NCI-H1930 (cell line): ENCODE measurements at places on chromosomes 13 and 19.

- no peak for DNase-seq
Measured at GRCh38 chr13:98595134-98595533, 18.2 kb upstream of the STK24 start.

GRCh38 chr13:95226932-95227695, 74.1 kb downstream of the ABCC4 start:
- DNase-seq = no peak

- DNase-seq = no peak
Measured at GRCh38 chr13:85074543-85075313, 724.5 kb downstream of the SLITRK6 start.

DNA sequence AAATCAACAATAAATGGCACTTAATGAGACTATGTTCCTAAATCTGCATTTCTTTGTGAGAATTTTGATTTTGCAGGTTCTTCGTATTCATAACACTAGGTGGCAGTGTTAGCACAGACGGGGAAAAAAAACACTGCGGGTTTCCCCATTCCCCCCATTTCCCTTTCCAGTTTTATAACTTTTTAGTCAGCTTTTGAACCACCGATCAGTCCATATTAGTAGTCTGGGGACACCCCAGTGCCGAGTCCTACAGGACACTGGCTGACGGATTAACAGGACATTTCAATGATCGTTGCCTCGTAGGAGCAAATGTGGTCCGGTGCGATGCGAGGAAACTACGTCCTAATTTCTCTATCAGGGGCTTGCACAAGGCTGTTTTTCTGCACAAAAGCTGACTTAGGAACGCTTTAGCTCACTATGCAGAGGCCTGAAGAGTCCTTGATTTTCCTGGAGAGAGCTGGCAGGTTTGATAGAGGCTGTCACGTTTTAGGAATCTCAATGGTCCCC, 234.3 kb downstream of the LMO7 start:
- DNase-seq = no peak

GRCh38 chr13:113629866-113630265, 28.1 kb downstream of the ATP4B start:
- DNase-seq = no peak

GRCh38 chr13:44573790-44574465, 2.2 kb downstream of the TSC22D1 start:
- no peak for DNase-seq

DNA sequence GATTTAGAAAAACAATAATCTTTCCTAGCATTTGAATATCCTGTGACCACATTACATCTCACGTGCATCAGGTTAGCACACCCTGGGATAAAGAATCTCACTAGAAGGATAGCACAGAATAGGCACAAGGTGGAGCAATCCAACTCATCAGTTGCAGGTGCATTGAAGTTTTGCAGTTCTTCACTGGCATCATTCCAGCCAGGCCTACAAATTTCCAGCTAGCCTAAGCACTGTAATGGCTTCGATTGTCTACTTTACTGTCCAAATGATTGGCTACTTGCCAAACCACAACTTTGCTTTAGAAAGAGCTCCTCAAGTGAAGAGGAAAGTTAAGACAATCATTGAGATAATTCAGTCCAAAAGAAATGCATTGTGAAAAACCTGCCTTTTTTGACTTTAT, 89.5 kb downstream of the SPRY2 start:
- no peak for DNase-seq

GRCh38 chr19:40614622-40615411, 13.6 kb downstream of the LTBP4 start:
- peak; percentile 40 for DNase-seq

GRCh38 chr19:51815043-51815442, 20.1 kb downstream of the FPR3 start:
- no peak for DNase-seq

DNA sequence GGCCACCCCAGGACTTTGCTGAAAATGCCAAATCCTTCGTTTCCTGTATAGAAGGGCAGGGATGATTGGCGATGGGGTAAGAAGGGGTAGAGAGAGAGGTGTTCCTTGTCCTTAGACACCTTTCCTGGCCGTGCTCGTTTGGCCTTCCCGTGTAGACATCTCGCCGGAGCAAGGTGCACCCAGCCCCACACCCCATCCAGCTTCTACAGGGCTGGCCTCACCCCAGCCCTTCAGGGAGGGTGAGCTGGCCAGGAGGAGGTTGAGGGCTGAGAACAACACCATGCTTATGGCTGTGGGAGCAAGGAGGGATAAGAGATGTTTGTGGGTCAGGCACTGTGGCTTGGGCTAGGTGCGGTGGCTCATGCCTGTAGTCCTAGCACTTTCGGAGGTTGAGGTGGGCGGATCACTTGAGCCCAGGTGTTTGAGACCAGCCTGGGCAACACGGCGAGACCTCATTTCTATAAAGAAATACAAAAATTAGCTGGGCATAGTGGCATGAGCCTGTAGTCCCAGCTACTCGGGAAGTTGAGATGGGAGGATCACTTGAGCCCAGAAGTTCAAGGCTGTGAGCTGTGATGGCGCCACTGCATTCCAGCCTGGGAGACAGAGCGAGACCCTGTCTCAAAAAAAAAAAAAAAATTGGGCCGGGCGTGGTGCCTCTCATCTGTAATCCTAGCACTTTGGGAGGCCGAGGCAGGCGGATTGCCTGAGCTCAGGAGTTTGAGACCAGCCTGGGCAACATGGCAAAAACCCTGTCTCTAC, 15.5 kb downstream of the SMARCA4 start:
- DNase-seq = no peak

DNA sequence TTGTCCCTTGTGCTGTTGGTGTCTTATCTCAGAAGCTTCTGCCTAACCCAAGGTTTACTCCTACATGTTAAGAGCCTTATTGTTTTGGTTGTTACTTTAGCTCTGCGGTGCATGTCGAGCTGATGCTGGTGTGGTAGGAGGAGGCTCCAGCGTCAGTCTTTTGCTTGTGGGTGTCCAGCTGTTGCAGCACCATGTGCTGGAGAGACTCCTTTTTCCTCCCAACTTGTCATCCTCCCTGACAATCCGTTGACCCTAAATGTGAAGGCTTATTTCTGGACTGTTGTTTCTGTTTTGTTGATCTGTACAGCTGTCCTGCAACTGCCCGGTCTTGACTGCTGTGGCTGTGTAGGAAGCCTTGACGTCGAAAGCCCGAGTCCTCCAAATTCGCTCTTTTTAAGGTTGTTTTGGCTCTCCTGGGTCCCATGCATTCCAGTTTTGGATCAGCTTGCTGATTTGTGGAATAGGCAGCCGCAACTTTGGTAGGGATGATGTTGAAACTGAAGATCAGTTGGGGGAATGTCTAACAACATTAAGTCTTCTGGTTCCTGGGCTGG, 15.3 kb downstream of the NAXD start:
- no peak for DNase-seq

DNA sequence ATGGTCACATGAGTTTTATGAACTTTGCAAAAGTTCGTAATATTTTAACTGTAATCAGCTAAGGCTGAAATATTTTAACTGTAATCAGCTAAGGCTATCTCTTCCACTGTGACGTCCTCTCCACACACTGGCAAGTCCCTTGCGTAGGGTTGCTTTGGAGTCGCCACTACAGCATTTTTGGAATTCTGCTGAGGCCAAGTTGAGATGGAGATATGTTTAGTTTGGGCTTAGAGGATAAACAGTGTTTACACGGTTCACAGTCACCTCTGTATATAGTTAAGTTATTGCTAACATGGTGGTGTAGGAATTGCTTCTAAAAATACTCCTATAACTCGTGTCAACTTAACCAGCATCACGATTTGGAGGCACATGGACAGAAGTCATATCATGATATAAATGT, 143.6 kb upstream of the SERP2 start:
- DNase-seq = no peak

GRCh38 chr19:30540761-30541160, 168.6 kb downstream of the ZNF536 start:
- DNase-seq = no peak

GRCh38 chr13:26061947-26062346, 10.1 kb upstream of the SHISA2 start:
- DNase-seq = no peak

- no peak for DNase-seq
Measured at GRCh38 chr19:13965926-13966683, 13.8 kb downstream of the DCAF15 start.

- DNase-seq = no peak
Measured at GRCh38 chr13:34465423-34465922, 476.6 kb upstream of the NBEA start.

- no peak for DNase-seq
Measured at GRCh38 chr13:69591437-69591836, 516.2 kb upstream of the ATXN8OS start.

DNA sequence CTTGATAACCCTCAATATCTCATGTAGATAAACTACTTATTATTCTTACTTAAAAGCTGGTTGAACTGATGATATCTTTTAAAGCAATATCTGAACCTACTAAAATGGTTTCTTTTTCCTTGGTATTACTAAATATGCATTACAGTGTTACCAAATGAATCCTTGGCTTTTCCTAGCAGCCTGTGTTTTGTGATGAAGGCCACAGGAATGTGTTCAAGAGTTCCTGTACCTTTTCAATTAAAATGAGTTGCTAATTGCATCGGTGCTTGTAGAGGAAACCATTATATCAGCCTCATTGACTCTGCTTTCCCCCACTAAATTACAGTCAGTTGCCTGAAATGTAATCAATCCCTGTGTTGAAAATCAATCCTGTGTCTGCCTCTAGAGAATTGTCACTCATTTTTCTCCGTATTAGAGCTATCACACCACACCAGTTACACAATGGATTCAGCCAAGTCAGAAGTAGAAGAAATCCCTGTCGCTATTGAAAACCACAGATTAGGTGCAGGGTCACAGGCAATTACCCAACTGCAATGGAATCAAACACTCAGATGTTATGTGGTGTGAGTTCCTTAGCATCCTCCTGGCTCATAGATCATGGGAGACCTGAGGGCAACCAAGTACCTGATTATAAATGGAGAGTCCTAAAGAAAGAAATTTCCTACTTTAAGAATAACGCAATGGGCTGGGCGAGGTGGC, 13.3 kb downstream of the FAM216B start:
- no peak for DNase-seq

DNA sequence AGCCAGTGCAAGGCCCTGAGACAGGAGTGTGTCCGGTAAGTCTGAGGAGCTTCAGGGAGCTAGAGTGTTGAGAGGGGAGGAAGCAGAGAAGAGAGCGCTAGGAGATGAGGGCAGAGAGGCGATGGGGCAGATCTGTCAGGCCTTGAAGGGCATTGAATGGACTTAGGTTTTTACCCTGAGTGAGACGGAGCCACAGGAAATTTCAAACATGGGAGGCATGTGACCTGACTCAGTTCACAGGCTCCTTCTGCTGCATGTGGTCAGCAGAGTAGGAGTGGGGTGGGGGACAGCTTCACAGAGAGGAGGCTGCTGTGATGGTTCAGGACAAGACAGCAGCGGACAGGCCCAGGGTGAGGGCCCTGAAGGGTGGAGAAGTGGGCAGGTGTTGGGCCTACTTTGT, 2.5 kb upstream of the FAM98C start:
- no peak for DNase-seq

- DNase-seq = no peak
Measured at GRCh38 chr13:91594061-91594460, 195.6 kb downstream of the GPC5 start.

GRCh38 chr13:43545317-43545874, 241.4 kb downstream of the ENOX1 start:
- no peak for DNase-seq

DNA sequence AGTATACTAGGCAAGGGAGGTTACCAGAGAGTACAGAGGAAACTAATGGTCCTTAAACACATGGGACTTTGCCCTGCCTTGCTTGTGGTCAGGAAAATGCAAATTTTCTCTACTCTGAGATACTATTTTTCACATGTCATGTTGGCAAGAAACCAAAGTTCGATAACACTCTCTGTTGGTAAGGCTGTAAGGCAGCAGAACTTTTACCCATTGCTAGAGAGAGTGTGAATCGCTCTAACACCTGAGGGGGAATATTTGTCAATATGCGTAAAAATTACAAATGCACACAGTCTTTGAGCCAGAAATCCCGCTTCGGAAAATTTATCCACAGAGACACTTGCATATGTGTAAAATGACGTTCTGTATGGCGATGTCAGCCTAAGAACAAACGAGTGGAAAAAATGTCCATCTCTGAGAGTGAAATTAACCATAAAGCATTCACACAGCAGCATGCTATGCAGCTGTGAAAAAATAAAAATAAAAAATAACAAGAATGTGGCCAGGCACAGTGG, 9.5 kb upstream of the RFX1 start:
- DNase-seq = no peak

- DNase-seq = no peak
Measured at GRCh38 chr19:49884109-49884508, 6.6 kb downstream of the TBC1D17 start.

DNA sequence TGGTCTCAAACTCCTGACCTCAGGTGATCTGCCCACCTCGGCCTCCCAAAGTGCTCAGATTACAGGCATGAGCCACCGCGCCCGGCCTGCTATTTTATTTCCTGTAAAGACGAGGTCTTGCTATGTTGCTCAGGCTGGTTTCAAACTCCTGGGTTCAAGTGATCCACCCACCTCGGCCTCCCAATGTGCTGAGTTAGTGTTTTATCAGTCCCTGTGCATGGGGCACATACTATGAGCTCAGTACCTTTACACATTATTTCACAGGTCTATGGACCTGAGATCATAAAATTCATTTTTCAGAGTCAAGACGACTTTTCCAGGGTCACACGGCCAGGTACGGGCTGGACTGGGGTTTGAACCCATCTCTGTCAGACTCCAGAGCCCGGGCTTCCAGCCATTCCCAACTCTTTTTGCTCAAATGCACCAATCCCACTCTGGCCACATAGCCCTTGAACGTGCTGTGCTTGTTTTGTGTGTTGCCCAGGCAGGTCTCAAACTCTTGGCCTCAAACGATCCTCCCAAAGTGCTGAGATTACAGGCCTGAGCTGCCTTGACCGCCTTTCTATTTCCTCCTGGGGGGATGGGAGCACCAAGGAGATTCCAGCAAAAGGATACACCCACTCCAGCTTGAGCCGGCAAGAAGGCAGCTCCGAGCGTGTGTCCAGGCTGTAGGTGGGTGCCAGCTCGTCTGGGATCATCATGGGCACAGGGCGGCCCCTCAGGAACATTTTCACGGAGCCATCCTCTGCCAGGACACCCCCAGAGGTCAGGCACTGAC, 1.1 kb downstream of the EML2 start:
- no peak for DNase-seq

GRCh38 chr13:34933349-34933748, 8.7 kb upstream of the NBEA start:
- DNase-seq = no peak

GRCh38 chr13:75404726-75405125, 77.2 kb downstream of the TBC1D4 start:
- no peak for DNase-seq

DNA sequence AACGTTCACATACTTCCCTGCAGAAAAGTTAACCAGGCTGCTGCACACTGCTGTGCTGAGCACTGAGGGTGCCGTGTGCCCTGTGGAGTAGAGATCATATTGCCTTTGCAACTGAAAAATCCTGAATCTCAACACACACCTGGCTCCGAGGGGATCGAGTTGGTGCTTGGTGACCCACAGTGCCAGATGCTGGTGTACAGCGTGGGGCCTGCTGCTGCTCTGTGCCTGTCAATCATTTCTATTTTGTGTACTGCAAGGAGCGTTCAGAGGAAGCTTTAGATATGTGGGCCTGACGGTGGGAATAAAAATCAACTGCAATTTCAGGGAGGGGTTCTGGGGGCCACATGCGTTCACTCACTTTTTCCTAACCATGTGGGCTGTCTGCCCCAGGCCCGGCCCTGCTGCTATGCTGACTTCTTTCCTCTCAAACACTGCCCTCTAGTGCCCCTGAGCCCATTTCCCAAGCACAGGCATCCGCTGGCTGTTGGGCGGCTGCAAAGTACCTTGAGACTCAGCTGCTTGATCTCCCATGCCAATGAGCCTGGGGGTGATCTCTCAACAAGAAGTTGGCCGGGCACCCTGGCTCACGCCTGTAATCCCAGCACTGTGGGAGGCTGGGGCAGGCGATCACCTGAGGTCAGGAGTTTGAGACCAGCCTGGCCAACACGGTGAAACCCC, 9.7 kb upstream of the LENG8 start:
- no peak for DNase-seq
